ENCODE measurements at places on chromosomes 7 and 10. TPM values are rescaled to one million over a fixed set of nuclear protein-coding genes. Genes with fewer than 3 reads are reported as not detected.

SLC26A3 gene
- 0.13 TPM for polyA plus RNA-seq

GAD2 gene
- not detected for polyA plus RNA-seq

SPDYE9 gene
- polyA plus RNA-seq, result not detected

AOC1 gene
- polyA plus RNA-seq, result 0.03 TPM

TAS2R41 gene
- not detected for polyA plus RNA-seq

ZNF365 gene
- 0.16 TPM for polyA plus RNA-seq

DNA sequence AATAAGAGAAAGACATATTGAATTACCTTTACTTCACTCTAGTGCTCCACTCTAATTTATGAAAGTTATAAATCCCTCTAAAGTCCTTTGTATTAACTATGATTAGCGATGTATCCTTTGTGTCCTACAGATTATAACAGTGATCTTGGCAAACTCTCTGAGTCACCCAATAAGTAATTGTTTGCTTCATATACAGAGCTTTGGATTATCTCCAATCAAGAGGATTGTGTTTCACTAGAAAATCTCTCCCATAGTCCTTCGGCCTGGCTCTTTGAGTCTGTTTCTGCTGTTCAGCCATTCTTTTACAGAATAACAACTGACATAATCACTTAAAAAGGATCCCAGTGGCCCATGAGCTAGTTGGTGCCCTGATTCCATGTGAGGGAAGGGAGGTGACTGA is 9.5 kb downstream of the LMOD2 start:
- DNase-seq, result no peak

GRCh38 chr7:151687523-151688235 is 168.0 kb upstream of the RHEB start:
- DNase-seq, result no peak

- DNase-seq, result no peak
Measured at GRCh38 chr7:110841840-110842545, 248.9 kb upstream of the LRRN3 start.

- DNase-seq, result peak; percentile 1
Measured at GRCh38 chr7:68203251-68203650, 1206.6 kb downstream of the TYW1 start.

- DNase-seq, result no peak
Measured at GRCh38 chr7:31778296-31778695, 91.3 kb downstream of the PPP1R17 start.

GRCh38 chr10:118501637-118502440 is 93.6 kb downstream of the PRLHR start:
- DNase-seq, result no peak

GRCh38 chr7:106367018-106367420 is 82.2 kb upstream of the NAMPT start:
- peak; percentile 79 for DNase-seq

- DNase-seq, result no peak
Measured at GRCh38 chr10:51806079-51806835, 106.9 kb upstream of the CSTF2T start.

GRCh38 chr10:73857446-73857845 is 16.9 kb downstream of the CAMK2G start:
- no peak for DNase-seq

DNA sequence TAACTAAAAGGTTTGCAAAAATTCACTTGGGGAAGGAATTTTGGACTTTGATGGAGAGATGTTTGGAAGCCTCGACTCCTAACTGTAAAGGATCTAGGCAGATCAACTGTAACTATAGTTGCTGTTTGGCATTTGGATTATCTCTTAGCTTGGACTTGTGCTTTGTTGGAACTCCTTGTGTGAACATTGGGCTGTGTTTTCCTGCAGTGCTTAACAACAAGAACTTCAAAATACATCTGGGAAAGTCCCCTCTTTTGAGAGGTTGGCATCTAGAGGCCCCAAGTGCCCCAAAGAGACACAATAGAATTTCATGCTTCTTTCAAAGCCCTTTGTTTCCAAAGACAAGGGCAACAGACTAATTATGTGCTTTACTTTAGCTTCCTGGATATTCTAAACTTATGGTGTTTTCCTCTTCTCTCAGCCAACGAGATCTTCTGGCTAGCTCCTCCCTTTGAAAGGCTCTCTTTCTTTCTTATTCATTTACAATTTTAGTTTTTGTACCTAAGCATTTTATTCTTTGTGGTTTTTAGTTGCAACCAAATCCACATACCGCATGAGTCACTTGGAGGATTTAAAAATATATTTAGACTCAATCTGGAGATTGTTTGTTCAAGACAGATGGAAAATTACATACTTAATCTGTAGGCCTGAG is 11.6 kb downstream of the ABCA13 start:
- no peak for DNase-seq

DNA sequence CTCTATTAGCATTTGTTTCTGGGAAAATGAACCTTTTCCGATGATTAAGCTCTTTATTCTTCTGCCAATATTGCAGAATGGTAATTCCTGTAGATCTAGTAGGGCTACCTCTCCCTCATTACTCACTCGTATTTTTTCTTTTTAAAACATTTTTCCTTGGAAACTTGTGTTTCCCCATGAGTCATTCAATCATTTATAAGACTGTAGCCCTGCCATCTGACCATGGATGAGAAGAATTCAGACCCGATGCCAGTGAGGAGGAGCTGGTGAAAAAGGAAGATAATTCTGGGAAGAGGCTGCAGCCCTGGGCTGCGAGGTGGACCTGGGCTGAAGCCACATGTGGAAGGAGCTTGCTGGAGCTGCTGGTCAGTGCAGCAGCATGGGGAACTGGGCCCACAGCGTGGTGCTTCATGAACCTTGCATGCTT is 242.8 kb downstream of the KLF6 start:
- DNase-seq, result no peak

DNA sequence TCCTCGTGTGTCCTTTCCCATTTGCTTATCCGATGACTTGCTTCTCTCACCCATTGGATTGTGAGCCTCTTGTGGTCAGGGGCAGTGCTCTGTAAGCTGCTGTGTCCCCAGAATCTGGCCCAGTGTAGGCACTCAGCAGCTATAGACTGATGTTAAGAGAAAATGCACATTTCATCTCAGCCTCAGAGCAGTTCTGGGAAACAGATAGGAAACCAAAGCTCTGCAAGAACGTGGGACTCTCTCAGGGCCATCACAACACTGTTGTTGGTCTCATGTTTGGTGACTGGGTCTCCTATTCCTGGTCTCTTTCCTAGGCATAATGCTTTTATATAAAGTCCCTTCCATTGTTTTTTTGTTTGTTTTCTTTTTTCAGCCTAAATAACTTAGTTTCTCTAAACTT is 141.2 kb downstream of the ST7 start:
- no peak for DNase-seq

DNA sequence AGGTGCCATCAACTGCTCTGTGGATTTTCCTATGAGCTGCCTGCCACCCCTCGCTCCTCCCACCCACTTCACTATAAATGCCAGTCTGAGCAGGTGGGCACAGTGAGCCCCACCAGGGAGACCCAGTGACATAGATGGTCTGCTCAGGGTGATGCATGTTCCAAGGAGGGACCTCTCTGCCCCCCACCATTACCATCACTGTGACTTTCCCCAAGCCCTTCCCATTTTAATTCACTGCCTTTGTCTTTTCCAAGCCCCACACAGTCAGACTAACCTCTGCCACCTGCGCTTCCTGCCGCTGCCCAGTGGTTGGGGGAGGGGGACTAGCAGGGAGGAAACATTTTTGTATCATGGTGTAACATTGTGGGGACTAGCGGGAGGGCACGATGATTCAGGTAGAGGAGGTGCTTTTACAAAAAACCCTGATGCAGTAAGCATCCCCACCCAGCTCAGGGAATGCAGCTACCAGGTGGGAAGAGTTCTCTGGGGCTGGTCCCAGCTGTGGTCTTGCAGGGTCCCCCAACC is 24.6 kb downstream of the PRSS2 start:
- DNase-seq, result peak; percentile 91

DNA sequence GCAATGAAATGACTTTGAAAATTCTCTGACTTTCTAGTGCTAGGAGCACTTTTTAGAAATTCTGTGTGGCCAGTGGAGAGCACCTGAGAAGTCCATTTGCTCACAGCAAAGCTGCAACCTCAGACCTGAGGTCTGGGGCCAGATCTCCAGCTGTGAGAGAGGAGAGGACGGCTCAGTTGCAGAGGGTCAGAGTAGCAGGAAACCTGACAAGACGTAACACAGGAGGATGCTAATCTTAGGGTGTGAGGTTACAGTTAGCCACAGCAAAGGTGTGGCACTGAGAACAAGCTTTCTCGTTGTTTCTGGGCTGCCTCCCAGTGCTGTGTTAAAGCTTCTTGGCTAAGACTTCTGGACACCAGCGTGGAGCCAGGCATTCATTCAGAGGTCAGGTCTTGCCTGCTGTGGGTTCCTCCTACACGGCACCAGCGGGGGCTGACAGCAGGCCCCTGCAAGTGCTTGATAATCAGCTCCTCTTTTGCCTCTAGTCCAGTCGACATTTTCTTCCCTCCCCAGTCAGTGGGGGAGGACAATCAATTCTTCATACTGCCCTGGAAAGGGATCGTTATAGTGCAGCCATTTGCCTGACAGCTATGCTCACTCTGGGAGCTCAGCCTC is 435.4 kb upstream of the DPP6 start:
- no peak for DNase-seq

DNA sequence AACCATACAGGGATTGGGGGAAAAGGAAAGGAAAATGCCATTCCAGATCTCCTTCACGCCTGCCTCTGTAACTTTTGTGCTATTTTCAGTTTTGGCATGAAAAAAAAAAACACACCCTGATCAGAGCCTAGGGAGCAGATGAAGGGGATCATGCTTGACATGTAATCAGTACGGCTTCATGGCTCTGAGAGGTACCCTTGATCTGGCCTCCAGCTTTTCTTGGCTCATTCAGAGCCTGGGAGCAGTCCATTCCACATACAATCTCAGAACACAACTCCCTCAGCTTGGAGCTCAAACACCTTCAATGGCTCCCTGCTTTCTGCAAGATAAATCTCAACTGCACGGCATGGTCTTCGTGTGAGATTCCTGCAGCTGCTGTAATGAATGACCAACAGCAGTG is 422.8 kb upstream of the ZMIZ1 start:
- no peak for DNase-seq

DNA sequence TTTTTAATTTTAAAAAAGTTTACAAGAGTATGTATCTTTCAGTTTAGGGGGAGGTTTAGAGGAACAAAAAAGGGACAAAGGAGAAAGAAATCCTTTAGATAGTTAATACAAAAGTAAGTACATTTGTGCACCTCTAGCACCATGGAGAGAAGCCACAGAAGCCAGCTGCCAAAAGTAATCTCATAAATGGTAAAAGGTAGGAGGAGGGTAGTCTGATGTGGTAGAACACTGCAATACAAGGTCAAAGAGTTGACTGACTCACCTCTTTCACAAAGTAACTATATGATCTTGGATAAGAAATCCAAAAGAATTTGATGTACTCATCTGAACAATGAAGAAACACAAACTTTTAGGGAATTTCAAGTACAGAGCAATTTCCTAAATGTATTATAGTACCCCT is 68.1 kb downstream of the CNOT4 start:
- no peak for DNase-seq

- no peak for DNase-seq
Measured at GRCh38 chr7:55733241-55734140, 129.1 kb downstream of the SEPTIN14 start.

Measured in spleen (tissue), 13 donors.